Karpas-422 (cell line): ENCODE measurements at places on chromosomes 3 and 15.

GRCh38 chr3:28286595-28286994, 45.2 kb downstream of the CMC1 start:
- H3K4me3 ChIP-seq: no peak overlapping the region
- peaks cover 13% of the 10 kb centered on the region for H3K4me1 ChIP-seq
- H3K27ac ChIP-seq: no peak overlapping the region
- H3K27me3 ChIP-seq: no peaks in the 10 kb centered on the region

GRCh38 chr3:143362115-143362991, 242.8 kb downstream of the CHST2 start:
- peaks cover 80% of the 10 kb centered on the region for H3K4me1 ChIP-seq
- H3K27ac ChIP-seq: no peak overlapping the region
- no peak overlapping the region for H3K4me3 ChIP-seq
- H3K36me3 ChIP-seq: no peaks in the 10 kb centered on the region
- no peak for DNase-seq

GRCh38 chr3:115325539-115325938, 178.5 kb upstream of the ZBTB20 start:
- no peak overlapping the region for H3K27ac ChIP-seq
- H3K4me1 ChIP-seq: no peaks in the 10 kb centered on the region
- H3K36me3 ChIP-seq: no peaks in the 10 kb centered on the region
- no peak overlapping the region for H3K4me3 ChIP-seq
- H3K27me3 ChIP-seq: no peaks in the 10 kb centered on the region

GRCh38 chr3:141123677-141124410, 72.7 kb downstream of the SPSB4 start:
- no peak overlapping the region for H3K27ac ChIP-seq
- DNase-seq: no peak
- no peaks in the 10 kb centered on the region for H3K4me1 ChIP-seq
- no peaks in the 10 kb centered on the region for H3K36me3 ChIP-seq

GRCh38 chr3:97810779-97811390, 10.9 kb upstream of the CRYBG3 start:
- no peak overlapping the region for H3K4me3 ChIP-seq
- H3K27me3 ChIP-seq: no peaks in the 10 kb centered on the region
- H3K27ac ChIP-seq: no peak overlapping the region
- H3K36me3 ChIP-seq: no peaks in the 10 kb centered on the region

DNA sequence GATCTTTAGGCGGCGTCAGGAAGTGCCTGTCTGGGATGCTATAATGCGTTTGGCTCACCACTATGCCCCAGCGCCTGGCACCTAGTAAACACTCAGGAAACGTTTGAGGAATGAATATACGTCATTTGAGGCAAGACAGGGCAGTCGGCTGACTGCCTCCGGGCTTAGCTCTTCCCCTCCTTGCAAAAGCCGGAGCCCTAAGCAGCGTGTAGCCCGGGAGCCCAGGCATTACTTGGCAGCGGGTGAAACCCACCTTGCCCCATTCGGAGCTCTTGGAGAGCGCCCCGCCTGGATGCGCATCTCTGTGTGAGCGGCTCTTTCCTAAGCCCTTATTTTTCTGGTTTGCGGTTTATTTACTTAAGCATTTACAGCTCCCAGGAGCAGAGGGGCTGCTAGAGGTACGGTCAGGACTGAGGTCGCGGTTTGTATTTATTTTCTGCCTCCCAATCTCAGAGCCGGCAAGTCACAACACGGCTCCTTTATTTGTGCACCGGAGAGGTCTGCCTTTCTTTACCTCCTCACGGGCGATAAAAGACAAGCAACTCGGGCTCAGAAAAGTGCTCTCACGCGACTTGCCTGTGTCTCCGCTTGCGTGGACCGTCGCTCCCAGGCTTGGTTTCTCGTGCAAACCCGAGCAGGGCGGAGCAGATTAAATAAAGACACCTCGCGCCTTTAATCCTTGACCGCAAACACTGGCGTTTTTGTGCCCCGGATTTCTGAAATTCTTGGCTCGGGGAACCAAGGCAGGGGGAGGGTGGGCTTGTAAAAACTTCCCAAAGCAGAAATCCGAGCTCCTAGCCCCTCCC, 737 bp upstream of the ITPR1 start:
- H3K36me3 ChIP-seq: no peaks in the 10 kb centered on the region
- DNase-seq: peak; percentile 66

DNA sequence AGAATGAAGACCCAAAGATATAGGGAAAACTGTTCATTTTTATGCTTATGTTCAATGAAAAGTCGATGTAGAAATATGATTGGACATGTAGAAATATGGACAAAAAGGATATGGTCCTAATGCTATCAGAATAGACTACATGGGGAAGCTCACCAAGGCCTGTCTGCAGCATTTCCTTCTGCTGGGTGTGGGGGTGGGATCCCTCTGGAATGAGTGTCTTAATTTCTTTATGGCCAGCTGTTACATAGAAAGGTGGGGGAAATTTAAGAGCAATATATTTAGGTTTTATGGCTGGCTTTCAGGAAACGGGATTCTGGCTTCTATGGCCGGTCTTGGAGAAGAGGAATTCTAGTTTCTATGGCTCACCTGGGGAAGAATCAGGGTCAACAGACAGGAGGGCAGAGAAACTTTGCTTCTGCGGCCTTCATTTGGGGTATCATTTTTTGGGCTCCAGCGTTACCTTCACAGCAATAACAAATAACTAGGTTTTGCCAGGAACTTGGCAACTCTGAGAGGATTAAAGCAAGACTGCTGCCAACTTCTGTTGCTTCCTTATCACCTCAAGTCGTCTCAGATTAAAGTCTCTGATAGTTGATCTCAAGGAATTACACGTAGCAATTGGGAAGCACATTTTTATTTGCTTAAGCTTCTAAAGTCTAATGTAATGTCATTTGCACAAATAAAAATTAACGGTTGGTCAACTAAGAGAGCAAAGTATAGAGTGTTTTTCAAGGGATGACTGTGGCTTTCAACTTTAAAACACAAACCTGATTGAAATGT, 57.0 kb upstream of the GATM start:
- H3K36me3 ChIP-seq: no peaks in the 10 kb centered on the region
- no peak overlapping the region for H3K27ac ChIP-seq
- H3K4me1 ChIP-seq: no peaks in the 10 kb centered on the region
- DNase-seq: no peak

DNA sequence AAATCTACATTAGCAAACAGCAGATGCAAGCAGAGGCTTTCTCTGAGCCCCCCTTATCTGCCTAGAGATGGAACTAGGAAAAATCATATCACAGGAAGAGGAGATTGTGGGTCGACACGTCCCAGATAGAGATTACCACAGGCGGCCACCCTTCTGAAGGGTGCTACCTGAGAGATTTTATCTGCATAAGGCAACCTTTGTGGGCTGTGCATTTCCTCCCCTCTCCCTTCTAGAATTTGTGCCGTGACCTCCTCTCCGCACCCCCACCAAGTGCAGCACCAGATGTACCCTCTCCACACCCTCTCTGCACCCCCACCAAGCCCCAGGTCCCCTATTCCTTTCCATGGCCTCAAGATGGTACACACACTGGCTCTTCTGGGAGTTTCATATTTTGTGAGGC, 27.4 kb downstream of the METTL6 start:
- H3K36me3 ChIP-seq: no peaks in the 10 kb centered on the region
- no peak overlapping the region for H3K27ac ChIP-seq
- DNase-seq: peak; percentile 32
- H3K4me3 ChIP-seq: no peak overlapping the region
- H3K4me1 ChIP-seq: no peaks in the 10 kb centered on the region

- no peak overlapping the region for H3K4me3 ChIP-seq
- peaks cover under 1% of the 10 kb centered on the region for H3K36me3 ChIP-seq
- DNase-seq: no peak
- no peaks in the 10 kb centered on the region for H3K27me3 ChIP-seq
- H3K4me1 ChIP-seq: peaks cover 95% of the 10 kb centered on the region
- peak overlapping the region; percentile 72 for H3K27ac ChIP-seq
These were observed 37.5 kb downstream of the VGLL4 start for GRCh38 chr3:11606090-11606784.

- H3K4me3 ChIP-seq: no peak overlapping the region
- H3K4me1 ChIP-seq: no peaks in the 10 kb centered on the region
- H3K27ac ChIP-seq: no peak overlapping the region
These were observed 253.6 kb downstream of the MAGI1 start for GRCh38 chr3:65785065-65785645.

DNA sequence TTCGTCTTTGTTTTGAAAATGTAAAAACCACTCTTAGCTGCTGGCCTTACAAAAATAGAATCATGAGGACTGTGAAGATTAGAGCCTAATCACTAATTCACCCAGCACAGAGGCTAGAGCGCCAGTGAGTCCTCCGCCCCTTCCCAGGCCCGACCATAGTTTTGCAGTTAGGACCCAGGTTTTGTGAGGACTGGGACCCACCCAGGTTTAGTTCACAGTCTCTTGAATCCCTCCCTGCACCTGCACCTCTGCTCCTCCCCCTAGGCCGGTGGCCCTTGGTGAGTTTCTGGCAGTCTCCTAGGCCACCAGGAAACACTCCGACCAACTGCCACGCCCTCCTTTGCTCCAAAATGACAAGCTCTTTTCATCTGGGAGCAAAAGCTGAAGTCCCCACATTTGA, 136.0 kb upstream of the CCDC54 start:
- peaks cover 27% of the 10 kb centered on the region for H3K4me1 ChIP-seq
- H3K36me3 ChIP-seq: no peaks in the 10 kb centered on the region
- H3K27me3 ChIP-seq: no peaks in the 10 kb centered on the region

- no peaks in the 10 kb centered on the region for H3K36me3 ChIP-seq
- no peaks in the 10 kb centered on the region for H3K4me1 ChIP-seq
- no peak overlapping the region for H3K27ac ChIP-seq
- no peak for DNase-seq
These were observed 37.7 kb upstream of the IQCF6 start for GRCh38 chr3:51816723-51817122.

DNA sequence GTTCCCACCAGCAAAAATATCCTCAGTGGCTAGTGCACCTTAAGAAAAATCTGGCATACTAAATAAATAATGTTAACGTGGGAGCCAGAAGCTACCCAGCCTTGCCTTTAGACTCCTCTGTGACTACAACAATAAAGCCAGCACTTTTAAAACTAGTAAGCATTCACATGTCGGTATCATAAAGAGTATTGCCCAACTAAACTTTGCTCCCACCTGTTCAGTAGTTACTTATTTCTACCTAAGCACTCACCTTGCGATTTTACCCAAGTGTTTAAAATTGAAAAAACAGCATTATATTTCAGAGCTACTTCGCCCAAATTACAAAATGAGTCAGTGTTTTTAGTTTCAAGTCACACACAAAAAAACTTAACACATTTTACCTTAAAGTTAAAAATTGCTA, 12.8 kb downstream of the ALDH1L1 start:
- H3K4me1 ChIP-seq: no peaks in the 10 kb centered on the region
- no peaks in the 10 kb centered on the region for H3K36me3 ChIP-seq
- H3K27ac ChIP-seq: no peak overlapping the region
- DNase-seq: no peak
- no peaks in the 10 kb centered on the region; the same call in 1 of the 2 replicates for H3K27me3 ChIP-seq
- no peak overlapping the region for H3K4me3 ChIP-seq

DNA sequence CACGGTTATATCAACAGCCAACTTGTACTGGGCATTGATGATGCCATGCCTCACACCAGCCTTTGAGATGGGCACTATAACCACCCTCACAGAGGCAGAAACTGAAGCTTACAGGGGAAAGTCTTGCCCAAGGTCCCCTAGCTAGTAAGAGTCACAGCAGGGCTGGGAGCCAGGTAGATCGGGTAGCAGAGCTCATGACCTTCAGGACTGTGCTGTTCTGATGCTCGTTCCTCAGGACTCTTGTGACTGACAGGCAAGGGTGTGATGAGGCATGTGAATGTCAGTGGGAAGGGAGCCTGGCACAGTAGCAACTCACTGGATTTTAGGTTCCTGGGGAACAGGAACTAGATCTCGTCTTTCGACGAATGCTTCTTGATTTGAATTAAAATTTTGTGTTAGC, 65.7 kb downstream of the RLBP1 start:
- H3K4me1 ChIP-seq: no peaks in the 10 kb centered on the region
- H3K36me3 ChIP-seq: peaks cover 24% of the 10 kb centered on the region; the same call in 1 of the 2 replicates
- H3K4me3 ChIP-seq: no peak overlapping the region
- H3K27me3 ChIP-seq: no peaks in the 10 kb centered on the region
